Activated CD4-positive, alpha-beta T cell treated with anti-CD3 and anti-CD28 coated beads for 1 hour (primary cell): ENCODE measurements at places on chromosomes 4 and X.

DNA sequence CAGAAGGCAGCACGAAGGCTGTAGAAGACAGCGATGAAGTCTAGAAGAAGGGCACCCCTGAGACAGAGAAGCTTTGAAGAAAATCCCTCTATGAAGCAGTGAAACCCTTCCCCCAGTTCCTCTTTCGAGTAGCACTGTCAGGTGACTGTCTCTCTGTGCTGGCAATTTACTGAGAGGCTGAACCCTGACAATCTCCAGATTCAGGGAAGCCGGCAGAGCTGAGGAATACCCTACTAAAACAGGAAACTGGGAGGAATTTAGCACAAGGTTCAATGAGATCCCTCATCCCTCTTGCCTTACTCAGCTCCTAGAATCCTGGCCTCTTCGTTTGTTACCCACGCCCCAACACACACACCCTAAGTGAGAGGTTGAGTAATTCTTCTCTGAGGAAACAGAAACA lies 239.7 kb upstream of the NOCT start:
- no peak for DNase-seq

DNA sequence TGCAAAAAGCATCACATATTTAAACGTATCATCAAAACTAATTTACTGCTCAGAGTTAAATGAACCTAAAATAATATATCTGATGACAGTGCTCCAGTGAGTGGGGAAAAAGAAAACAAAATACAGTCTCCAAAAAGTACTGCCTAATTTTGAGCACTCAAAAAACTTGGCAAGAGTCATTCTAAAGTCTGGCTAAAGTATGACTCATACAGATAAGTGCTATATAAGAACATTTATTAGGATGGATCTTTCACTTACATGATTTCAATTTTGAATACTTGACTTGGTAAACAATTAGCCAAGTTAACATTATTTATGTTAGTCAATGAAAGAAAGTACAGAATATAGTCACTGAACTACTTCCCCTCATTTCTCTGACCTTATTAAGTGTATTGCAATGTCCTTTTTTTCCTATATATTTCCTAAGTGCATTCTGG lies 27.2 kb downstream of the FBXO8 start:
- no peak for DNase-seq

- no peak for DNase-seq
Measured at GRCh38 chr4:187504974-187505797, 490.4 kb upstream of the ZFP42 start.

GRCh38 chr4:76597423-76597979 lies 162.5 kb downstream of the SHROOM3 start:
- no peak for DNase-seq

- no peak for DNase-seq
Measured at GRCh38 chr4:151454513-151454912, 45.5 kb downstream of the FHIP1A start.

DNA sequence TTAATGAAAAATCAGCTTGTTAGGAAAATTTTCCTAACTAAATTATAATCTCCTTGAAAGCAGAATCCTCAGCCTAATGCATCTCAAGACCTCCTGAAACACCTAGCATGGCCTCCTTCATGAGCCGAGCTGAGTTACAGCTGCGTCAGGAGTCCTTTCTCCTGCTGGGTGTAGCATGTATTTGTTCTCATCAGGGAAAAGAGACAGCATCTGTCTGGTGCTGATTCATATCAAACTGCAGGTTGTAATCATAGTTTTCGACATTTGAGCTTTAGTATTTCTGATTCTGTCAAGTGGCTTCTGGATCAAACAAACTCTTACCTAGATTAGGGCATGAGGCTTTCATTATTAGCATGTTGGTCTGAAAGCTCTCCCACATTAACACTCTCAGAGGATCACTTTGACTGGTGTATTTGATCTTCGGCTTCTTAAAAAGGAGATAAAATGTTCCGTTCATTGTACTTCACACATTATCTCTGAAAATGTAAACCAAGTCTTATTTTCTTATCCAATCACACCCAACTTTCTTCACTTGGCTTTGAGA lies 140.1 kb upstream of the FRG1 start:
- no peak for DNase-seq

- DNase-seq: no peak
Measured at GRCh38 chr4:46441136-46441859, 51.4 kb upstream of the GABRA2 start.

DNA sequence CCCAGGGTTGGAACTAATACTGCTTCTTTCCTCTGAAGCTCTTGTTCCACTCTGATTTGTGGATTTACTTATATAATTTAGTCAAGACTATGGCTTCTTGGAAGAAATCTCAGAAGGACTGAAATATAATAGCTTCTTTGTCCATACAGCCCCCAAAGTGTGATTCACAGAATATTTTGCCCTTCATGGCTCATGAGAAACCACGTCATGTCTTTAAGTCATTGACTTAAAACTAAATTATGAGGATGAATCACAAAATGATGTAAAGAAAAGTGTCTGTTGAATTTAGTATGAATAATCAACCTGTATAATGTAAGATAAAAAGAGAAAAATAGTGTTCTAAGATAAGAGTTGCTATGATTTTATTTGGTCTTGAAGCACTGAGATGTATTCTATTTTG lies 43.3 kb upstream of the AGA start:
- DNase-seq: no peak

GRCh38 chr4:108291137-108291536 lies 122.4 kb upstream of the LEF1 start:
- DNase-seq: no peak

GRCh38 chr4:155667568-155668511 lies 1.2 kb downstream of the GUCY1A1 start:
- DNase-seq: no peak

DNA sequence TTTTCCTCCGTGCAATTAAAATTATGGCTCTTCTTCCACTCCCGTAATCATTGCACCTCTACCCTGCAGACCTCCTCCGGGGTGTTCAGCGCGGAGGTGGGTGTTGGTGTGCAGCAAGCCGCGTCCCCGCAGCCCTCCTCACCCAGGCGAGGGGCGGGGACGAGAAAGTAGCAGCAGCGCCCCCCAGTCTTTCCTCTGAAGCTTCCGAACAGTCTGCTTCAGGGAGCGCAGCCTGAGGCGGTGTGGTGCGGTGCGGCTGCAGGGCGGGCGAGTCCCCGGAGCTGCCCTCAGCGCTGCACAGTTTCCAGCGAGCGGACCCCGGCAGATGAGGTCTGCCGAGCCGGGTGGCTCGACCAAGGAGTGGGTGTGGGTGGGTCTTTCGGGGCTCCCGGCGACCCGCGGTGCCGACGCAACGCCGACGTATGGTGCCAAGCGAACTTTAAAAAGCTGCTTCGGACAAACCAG lies at the start of gene FRAS1:
Gene FRAS1, plus strand, starts transcription at position 189 of the 465 bp plus-strand sequence. CDS start 687 bp downstream, outside the sequence.
- DNase-seq: no peak

DNA sequence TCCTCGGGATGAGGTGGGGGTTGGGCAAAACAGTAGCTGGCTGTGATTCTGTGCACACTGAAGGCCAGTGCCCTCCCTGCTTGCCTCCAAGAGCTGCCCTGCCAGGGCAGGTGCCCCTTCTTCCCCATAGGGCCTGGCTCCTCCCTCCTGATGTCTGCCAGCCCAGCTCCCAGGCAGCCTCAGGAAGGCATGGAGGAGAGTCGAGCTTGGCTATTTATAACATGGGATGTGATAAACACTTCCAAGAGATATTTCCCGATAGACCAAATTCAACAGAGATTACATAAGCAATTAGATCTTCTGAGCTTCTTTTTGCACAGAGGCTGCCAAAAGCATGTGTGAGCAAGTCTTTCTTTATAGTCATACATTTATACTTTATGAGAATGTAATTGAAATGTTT lies 45.3 kb upstream of the PJA1 start:
- no peak for DNase-seq

GRCh38 chr4:2756691-2757350 lies 685 bp upstream of the TNIP2 start:
- no peak for DNase-seq

- no peak for DNase-seq
Measured at GRCh38 chr4:185018834-185019455, 655 bp downstream of the HELT start.

DNA sequence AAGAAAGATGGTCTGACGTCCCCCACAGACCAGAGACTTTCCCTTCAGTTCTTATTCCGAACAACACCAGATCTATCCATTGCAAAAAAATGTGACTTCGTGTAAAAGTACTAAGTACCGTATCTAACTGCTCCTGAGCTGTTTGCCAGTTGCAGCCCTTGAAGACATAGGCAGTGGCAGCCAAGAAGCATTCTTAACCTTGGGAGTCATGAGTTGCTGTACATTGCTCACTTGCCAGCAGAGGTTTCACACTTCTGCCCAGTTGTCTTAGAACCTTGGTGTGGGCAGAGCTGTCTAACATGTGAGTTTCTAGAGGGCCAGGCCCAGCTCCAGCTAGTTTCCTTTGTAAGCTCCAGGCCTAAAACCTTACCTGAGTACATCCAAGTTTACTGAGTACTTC lies 10.5 kb upstream of the CHRDL1 start:
- no peak for DNase-seq

GRCh38 chr4:33625748-33626147 lies 2618.6 kb downstream of the ARAP2 start:
- no peak for DNase-seq

GRCh38 chrX:567891-568290 lies 62.7 kb upstream of the SHOX start:
- DNase-seq: no peak

GRCh38 chr4:54095110-54095825 lies 4.7 kb upstream of the GSX2 start:
- no peak for DNase-seq

DNA sequence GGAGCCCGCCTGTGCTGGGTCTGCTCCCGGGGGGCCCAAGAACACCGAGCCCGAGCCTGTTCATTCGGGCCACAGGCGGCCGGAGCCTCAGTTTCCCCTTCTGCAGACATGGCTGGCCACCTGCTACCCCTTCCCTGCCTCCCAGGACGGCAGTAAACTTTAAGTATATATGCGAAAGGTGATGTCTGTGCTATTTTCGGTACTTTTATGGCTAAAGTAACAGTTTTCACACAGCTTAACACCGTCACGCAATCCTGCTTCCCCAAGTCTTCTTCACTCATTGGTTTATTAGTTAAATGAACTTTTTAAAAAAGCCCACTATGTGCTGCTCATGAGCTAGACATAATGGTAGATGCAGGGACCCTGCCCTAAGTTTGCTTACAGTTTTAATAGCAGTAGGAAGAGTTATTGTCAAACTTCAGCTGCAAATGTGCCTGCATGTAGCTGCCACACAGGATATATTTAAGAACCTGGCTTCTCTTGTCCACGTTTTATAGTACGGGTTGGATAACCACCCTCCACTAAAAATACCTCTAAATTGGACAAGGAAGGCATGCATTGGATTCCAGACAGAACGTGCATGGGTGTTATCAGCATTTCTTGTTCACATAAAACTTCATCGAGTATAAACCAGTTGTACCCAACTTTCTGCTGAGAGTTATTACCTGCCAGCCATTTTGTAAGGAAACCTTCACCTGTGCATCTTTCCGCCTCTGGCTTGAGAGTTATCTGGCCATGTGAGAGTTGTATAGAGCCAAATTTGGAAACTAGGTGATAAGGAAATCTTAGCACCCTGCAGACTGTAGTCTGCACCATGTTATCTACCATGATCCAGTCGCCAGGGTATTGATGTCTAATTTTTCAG lies 741 bp downstream of the ANAPC4 start:
- no peak for DNase-seq

- no peak for DNase-seq
Measured at GRCh38 chrX:123788744-123789143, 55.9 kb upstream of the THOC2 start.

DNA sequence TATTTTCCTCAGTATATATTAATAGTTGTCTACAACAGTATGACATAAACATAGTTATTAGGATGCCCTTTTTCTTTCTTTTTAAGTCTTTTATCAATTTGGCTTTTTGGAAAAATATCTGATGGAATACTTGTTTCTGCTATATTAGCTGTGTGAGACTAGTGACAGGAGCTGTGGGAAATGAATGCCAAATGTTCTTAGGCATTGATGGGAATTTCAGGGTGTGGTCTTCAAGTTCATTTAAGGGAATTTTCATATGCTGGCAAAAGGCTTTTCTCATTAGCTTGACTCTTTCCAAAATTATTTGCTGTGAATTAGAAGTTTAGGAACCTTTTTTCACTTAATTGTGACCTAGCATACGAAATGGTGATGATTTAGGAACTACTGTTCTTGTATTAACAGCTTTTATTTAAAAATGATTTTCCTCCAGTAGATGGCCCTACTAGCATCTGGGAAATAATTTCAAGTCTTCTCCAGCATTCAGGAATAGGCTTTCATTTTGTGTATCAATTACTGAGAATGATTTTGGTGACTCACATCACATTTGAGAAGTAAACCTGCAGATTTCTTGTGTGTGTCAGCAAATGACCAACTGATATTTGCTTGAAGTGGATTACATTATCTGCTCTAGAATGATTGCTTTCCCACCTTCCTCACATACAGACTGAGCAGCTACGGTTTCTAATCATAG lies 70.9 kb downstream of the HTT start:
- DNase-seq: no peak

DNA sequence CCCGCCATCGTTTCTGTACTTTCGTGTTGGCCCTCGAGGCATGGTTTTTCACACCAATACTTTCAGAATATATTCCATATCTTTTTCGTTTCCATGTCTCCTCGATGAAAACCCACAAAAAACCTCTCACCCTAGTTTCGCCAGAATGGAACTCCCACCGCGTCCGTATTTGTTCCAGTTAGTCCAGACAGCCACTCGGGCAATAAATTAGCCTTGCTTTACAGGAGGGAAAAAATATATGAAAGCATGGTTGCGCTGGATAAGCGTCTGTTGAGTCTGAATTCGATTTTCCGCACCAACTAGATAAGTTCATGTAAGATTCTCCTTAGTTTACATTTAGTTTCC lies 550 bp upstream of the CHM start:
- DNase-seq: no peak

GRCh38 chr4:8422786-8423185 lies 17.7 kb downstream of the ACOX3 start:
- no peak for DNase-seq

GRCh38 chr4:112377594-112378242 lies 80.5 kb downstream of the ALPK1 start:
- DNase-seq: no peak

GRCh38 chrX:133660281-133660680 lies 245.0 kb upstream of the GPC4 start:
- no peak for DNase-seq

- DNase-seq: no peak
Measured at GRCh38 chrX:112874614-112875013, 34.0 kb upstream of the AMOT start.

GRCh38 chr4:48332661-48333060 lies 8.7 kb upstream of the SLAIN2 start:
- DNase-seq: no peak

- DNase-seq: no peak
Measured at GRCh38 chr4:17517664-17518063, 2.7 kb downstream of the CLRN2 start.

DNA sequence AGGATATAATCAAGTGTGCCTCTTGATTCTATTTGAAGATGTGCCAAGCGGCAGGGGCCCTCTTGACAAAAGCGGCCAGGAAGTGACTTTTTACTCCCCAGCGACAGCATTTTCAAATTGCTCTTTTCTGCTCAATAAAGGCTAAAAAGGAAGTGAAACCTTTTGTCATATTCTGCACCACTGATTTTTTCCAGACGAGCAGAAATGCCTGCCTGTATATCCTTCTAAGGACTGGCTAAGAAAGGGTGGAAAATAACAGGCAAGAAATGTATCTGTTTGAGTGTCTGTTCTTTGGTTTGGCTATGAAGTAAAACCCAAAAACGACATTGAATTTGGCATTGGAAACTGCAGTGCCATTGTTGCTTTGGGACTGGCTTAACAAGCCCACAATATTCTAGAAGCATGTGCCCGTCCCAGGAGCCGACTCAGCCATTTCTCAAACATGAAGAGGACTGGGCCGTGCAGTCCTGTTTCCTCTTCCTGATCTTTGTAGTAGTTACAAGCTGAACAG lies 25.4 kb downstream of the TMSB4X start:
- no peak for DNase-seq

GRCh38 chr4:95537191-95537590 lies 11.6 kb downstream of the UNC5C start:
- no peak for DNase-seq
